ENCODE measurements at places on chromosomes 6 and 20. TPM values are rescaled to one million over a fixed set of nuclear protein-coding genes. Genes with fewer than 3 reads are reported as not detected.

- peaks cover 5% of the 10 kb centered on the region for H3K36me3 ChIP-seq
- no peaks in the 10 kb centered on the region for H3K27me3 ChIP-seq
- no peak overlapping the region for H3K4me3 ChIP-seq
These were observed 37.8 kb downstream of the DUSP22 start for GRCh38 chr6:329888-330691.

GRCh38 chr20:62032609-62033368 is 32.9 kb downstream of the TAF4 start:
- no peaks in the 10 kb centered on the region for H3K27me3 ChIP-seq
- H3K36me3 ChIP-seq = peaks cover 13% of the 10 kb centered on the region
- H3K4me3 ChIP-seq = no peak overlapping the region

GRCh38 chr6:169864148-169865020 is 113.0 kb downstream of the ERMARD start:
- no peak overlapping the region for H3K4me3 ChIP-seq
- no peaks in the 10 kb centered on the region for H3K27me3 ChIP-seq
- no peaks in the 10 kb centered on the region for H3K36me3 ChIP-seq
- no peak overlapping the region for H3K27ac ChIP-seq

- no peak for DNase-seq
- H3K27ac ChIP-seq = no peak overlapping the region
- H3K27me3 ChIP-seq = no peaks in the 10 kb centered on the region
- H3K36me3 ChIP-seq = peaks cover 4% of the 10 kb centered on the region
These were observed 53.3 kb downstream of the ATG5 start for GRCh38 chr6:106272287-106272686.

DNA sequence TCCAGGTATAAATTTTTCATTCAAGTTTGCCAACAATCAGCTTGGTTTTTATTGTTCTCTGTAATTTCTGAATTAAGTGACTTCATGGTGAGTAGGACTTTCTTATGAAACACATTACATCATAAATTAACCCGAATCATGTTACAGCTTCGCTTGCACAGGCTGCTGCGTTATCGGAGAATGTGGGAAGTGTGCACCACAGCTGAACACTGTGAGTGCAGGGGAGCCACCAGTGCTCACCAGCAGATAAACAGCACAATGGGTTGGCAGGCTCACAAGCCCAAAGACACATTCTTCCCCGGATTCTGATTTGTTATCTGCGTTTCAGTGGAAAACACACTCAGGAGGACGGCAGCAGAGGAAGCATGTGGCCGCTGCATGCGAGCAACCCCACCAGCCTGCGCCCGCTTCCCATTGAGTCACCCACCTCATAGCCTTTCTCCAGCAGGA is 121.1 kb downstream of the GMDS start:
- H3K27ac ChIP-seq = no peak overlapping the region
- H3K27me3 ChIP-seq = no peaks in the 10 kb centered on the region
- no peaks in the 10 kb centered on the region for H3K36me3 ChIP-seq

DNA sequence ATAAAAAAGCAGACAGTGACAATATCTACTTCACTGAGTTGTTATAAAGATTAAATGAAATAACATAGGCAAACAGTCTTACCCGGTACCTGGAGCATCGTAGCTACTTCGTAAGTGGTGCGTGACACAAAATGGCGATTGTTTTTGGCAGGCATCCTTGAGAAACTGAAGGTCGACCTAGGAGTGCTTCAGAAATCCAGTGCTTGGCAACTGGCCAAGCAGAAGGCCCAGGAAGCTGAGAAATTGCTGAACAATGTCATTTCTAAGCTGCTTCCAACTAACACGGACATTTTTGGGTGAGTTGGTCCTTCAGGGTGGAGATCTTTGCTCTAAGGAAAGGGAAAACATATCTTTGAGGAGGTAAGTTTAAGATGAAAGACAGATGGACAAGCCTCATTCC is 4.8 kb downstream of the BPIFA2 start:
- no peaks in the 10 kb centered on the region for H3K4me1 ChIP-seq
- H3K4me3 ChIP-seq = no peak overlapping the region
- H3K36me3 ChIP-seq = no peaks in the 10 kb centered on the region
- H3K27me3 ChIP-seq = no peaks in the 10 kb centered on the region
- H3K27ac ChIP-seq = no peak overlapping the region

DNA sequence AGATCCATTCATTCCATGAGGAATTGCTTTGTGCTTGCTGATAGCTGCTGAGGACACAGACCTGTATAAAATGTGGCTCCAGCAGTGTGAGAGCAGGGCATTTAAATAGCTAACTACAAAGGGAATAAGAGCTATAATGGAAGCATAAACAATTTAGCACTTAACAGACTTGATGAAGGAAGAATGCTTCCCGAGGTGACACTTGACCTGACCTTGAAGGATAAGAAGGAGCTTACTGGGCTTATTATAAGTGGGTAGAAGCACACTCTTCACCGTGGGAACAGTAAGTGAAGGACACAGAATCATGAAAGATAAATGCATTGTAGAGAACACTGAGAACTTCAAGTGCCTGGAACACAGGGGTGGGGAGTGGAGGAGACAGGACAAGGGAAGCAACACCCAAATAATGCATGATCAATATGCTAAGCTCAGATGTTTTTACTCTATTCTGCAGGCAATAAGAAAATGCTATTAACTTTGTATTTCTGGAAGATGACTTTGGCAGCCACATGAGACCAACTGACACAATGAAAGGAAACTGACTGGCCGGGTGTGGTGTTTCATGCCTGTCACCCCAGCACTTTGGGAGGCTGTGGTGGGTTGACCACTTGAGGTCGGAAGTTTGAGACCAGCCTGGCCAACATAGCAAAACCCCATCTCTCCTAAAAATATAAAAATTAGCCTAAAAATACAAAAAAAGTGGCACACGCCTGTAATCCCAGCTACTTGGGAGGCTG is 84.2 kb downstream of the EPB41L2 start:
- H3K27me3 ChIP-seq = no peaks in the 10 kb centered on the region
- H3K4me3 ChIP-seq = no peak overlapping the region
- H3K4me1 ChIP-seq = no peaks in the 10 kb centered on the region
- H3K27ac ChIP-seq = no peak overlapping the region
- H3K36me3 ChIP-seq = no peaks in the 10 kb centered on the region
- no peak for DNase-seq

- H3K36me3 ChIP-seq = no peaks in the 10 kb centered on the region
- no peak for DNase-seq
- H3K27ac ChIP-seq = no peak overlapping the region
- no peaks in the 10 kb centered on the region for H3K27me3 ChIP-seq
These were observed 26.3 kb upstream of the TFB1M start for GRCh38 chr6:155340464-155341129.

- H3K4me1 ChIP-seq = peaks cover 48% of the 10 kb centered on the region
- no peaks in the 10 kb centered on the region for H3K36me3 ChIP-seq
- H3K4me3 ChIP-seq = peak overlapping the region; percentile 52
- H3K27me3 ChIP-seq = no peaks in the 10 kb centered on the region
- peak overlapping the region; percentile 91 for H3K27ac ChIP-seq
- DNase-seq = no peak
These were observed 7.9 kb upstream of the ARMC12 start for GRCh38 chr6:35728683-35729678.

DNA sequence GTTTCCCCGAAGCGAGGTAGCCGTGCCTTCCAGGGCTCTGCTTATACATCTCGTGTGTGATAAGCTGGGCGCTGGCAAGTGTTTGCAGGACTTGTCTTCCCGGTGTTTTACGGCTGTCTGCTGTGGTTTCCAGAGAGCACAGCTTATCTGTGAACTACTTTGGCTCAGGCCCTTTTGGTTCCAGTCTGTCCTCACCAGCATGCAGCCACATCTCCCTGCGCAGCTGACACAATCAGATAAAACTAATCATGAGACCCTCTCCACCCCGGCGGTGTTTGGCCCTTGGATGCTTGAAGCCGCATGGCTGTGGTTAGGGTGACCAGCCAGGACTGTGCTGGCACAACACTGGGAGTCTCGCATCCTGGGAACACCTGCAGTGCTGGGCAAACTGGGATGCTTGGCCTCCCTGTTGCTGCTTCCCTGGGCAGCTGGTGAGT is 241.8 kb upstream of the FOXQ1 start:
- H3K27ac ChIP-seq = no peak overlapping the region
- H3K36me3 ChIP-seq = no peaks in the 10 kb centered on the region
- DNase-seq = no peak
- no peaks in the 10 kb centered on the region for H3K4me1 ChIP-seq
- H3K27me3 ChIP-seq = no peaks in the 10 kb centered on the region
- H3K4me3 ChIP-seq = no peak overlapping the region

DNA sequence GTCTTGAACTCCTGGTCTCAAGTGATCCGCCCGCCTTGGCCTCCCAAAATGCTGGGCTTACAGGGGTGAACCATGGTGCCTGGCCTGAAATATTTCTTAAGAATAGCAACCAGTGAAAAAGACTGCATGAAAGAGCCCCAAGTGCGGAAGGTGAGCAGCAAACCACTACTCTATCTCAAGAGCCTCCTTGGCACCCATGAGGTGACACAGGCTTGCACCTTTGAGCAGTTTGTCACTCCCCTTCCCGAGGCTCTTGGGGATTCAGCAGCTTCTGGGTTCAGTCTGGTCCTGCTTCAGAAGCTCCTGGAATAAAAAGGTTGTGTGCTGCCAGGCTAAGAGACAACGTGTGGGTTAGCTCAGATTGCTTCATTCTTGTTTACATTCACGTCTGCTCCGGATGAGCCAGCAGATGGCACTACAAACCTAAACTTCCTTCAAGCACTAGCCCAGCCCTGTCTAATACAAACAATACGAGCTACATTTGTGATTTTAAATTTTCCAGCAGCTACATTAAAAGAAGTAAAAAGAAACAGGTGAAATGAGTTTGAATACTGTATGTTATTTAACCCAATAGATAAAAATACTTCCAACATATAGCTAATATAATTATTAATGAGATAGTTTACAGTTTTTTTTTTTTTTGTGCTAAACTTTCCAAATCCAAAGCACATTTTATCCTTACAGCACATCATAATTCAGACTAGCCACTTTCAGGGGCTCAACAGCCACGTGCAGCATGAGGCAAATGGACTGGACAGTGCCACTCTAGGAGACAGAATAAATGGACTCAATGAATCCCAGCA is 46.2 kb downstream of the GJA10 start:
- H3K27ac ChIP-seq = peak overlapping the region; percentile 76
- peaks cover 28% of the 10 kb centered on the region for H3K4me1 ChIP-seq
- DNase-seq = peak; percentile 97
- H3K27me3 ChIP-seq = no peaks in the 10 kb centered on the region

DNA sequence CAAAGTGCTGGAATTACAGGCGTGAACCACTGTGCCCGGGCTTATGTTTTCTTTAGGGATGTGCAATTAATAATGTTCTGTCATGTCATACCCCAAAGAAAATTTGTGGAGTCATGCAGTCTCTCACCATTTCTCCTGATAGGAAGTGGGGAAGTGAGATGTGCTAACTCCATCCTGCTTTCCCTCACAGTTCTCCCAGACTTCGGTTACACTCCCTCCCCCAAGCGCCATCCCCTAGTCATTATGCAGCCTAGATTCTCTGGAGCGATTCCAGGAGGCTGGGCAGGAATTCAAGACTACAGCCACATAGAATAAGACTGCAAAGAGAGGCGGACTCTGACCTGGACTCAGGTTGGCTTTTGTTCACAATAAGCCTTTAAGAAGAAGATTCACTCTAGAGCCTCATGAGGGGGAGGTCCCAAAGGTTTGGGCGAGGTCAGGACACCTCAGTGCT is 271.4 kb downstream of the ALDH8A1 start:
- H3K36me3 ChIP-seq = no peaks in the 10 kb centered on the region
- peak; percentile 95 for DNase-seq
- H3K4me1 ChIP-seq = peaks cover 4% of the 10 kb centered on the region
- no peak overlapping the region for H3K4me3 ChIP-seq

- no peaks in the 10 kb centered on the region for H3K36me3 ChIP-seq
- H3K27me3 ChIP-seq = no peaks in the 10 kb centered on the region
- H3K27ac ChIP-seq = no peak overlapping the region
- no peak for DNase-seq
- H3K4me3 ChIP-seq = no peak overlapping the region
- H3K4me1 ChIP-seq = no peaks in the 10 kb centered on the region
These were observed 217.5 kb downstream of the GJA1 start for GRCh38 chr6:121652726-121653623.

DNA sequence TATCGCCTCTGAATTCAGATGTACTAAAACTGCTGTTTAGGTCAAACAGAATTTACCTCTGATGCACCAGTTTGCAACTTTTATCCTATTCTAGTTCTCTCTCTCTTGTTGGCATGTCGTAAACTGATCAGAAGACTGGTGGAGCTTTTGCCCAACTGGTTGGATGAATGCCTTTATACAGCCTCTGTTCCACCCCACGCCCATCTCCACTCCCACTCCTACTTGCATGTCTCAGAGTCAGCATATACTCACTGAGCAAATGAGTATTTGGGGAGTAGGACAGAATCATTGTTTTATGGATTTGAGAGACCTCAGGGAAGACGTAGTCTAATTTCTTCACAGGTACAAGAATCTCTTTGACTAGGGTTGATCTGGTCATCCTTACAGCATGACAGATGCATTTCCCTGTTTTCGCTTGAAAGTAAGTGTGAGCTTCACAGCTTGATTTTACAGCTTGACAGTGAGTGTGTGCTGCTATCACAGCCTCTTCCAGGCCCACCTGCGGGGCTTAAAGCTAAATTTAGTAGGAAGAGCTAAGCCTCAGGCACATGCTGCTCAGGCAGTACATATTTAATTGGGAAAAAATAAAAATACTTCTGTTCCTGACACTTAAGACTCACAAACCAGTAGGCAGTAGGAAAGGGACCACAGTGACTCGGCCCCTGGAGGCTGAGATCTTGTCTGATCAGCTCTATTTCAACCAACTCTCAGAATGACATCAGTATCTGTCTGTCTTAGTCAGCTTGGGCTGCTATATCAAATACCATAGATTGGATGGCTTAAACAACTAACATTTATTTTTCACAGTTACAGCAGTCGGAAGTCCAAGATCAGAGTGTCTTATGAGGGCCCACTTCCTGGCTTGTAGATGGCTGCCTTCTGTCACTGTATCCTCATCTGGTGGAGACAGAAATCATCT is 30.4 kb downstream of the TRMT6 start:
- H3K4me3 ChIP-seq = no peak overlapping the region
- H3K36me3 ChIP-seq = peaks cover 15% of the 10 kb centered on the region
- H3K4me1 ChIP-seq = no peaks in the 10 kb centered on the region

GRCh38 chr20:57980506-57980905 is 247.9 kb downstream of the ANKRD60 start:
- H3K27me3 ChIP-seq = no peaks in the 10 kb centered on the region
- DNase-seq = no peak
- H3K27ac ChIP-seq = no peak overlapping the region
- H3K36me3 ChIP-seq = no peaks in the 10 kb centered on the region
- H3K4me1 ChIP-seq = peaks cover 19% of the 10 kb centered on the region

- no peaks in the 10 kb centered on the region for H3K4me1 ChIP-seq
- DNase-seq = no peak
- H3K36me3 ChIP-seq = no peaks in the 10 kb centered on the region
- H3K27me3 ChIP-seq = no peaks in the 10 kb centered on the region
- H3K4me3 ChIP-seq = no peak overlapping the region
These were observed 150.3 kb downstream of the PTPRK start for GRCh38 chr6:128370072-128370471.

The NKX2-2 gene
- 3.0 TPM for total RNA-seq

The PET117 gene
- total RNA-seq = 8.7 TPM

The MACROD2 gene
- total RNA-seq = 34.0 TPM

The HDGFL1 gene
- total RNA-seq = not detected

The RSPO3 gene
- 3.9 TPM for total RNA-seq

The SENP6 gene
- 174 TPM for total RNA-seq

The CCR6 gene
- total RNA-seq = not detected

All from spinal cord (tissue), 10 donors.